Activated T-cell treated with anti-CD3 and anti-CD28 coated beads for 24 hours (primary cell): ENCODE measurements at places on chromosomes 7 and 10.

DNA sequence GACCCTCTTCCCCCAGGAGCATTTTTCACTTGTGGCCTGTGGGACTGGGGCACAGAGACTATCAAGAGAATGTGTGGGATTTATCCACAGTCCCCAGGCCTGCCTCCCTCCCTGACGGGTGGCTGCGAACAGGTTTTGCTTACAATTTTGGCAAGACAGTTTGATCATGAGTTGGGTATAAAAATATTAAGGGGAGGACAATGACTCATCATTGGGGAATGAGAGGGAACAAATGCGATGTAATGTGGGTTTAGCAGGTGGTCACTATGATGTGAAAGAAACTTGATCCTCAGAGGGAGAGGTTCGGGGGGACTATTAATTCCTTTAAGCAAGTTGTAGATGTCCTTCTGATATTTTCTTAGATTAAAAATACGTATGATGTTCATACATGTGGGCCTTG, 52.2 kb downstream of the EMX2 start:
- DNase-seq, result no peak

DNA sequence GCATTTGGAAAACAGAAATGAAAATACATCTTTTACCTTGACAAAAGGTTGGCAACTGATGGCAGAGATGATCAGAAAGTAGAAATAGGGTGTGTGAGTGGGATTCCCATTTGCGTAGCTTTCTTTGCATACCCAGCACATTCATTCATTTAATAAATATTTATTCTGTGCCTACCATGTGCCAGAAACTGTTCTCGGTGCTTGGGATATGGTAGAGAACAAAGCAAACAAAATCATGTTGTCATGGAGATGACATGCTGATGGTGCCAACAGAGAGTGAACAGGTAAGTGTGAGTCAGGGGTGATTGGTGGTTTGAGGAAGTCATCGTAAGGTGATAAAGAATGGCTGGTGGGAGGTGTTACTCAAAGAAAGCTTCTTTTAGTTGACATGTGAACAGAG, 45.4 kb downstream of the CACNB2 start:
- no peak for DNase-seq

- DNase-seq, result no peak
These were observed 44.6 kb downstream of the COL17A1 start for GRCh38 chr10:104040862-104041789.

- no peak for DNase-seq
These were observed 243.2 kb upstream of the SLC26A5 start for GRCh38 chr7:103689255-103689654.

- DNase-seq, result no peak
These were observed at the start of gene GNG11 for GRCh38 chr7:93921607-93922566. TSS of gene GNG11 (plus strand) at chr7:93921735. CDS start at chr7:93922138, 403 bp downstream.

DNA sequence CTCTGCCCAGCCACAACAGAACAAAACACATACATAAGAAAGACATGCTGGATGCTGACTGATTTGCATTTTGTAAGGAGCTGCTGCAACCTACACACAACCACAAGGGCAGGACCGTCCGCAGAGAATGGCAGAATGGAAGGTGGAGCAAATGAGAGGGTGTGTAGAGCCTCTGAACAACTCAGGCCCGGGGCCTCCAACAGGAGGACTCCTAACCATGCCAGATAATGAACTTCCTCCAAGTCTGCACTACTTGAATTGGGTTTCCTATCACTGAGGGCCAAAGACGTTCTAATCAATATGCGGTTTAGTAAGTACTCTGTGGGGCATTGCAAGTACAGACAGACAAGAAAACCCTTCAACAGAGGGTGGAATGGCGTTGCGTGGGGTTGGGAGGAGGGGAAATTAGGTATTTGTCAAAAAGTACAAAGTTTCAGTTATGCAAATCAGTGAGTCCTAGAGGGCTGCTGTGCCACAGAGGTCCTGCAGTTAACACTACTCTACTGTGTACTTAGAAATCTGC, 14.6 kb downstream of the VOPP1 start:
- no peak for DNase-seq

DNA sequence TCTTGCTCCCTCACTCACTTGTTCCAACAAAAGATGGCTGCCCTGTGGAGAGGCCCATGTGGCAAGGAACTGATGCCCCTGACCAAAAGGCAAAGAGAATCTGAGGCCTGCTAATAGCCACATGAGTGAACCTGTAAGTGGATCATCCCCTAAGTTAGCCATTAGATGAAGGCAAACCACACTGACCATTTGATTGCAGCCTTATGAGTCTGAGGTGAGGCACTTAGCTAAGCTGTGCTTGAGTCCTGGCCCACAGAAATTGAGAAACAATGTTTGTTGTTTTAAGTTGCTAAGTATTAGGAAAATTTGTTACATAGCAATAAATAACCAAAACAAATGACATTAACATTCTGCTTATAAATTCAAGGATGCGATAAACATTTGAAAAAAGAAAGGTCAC, 100.1 kb upstream of the BET1 start:
- DNase-seq, result no peak

DNA sequence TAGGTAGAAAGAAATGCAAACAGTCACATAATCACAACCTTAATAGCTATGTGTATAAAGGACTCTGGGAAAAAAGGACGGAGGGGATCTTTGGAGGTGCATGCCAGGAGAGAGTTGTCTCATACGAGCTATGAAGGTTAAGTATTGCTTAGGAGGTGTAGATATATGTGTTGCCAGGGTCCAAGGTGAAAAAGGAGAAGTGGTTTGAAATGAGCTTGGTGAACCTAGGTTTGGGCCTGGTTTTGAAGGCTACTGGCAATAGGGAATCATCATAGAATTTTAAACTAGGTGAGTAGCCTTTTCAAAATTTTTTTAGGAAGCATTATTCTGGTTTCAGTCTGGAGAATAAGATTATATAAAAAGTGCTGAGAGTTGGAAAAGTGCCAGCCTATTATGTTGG, 336.8 kb downstream of the AUTS2 start:
- DNase-seq, result no peak

DNA sequence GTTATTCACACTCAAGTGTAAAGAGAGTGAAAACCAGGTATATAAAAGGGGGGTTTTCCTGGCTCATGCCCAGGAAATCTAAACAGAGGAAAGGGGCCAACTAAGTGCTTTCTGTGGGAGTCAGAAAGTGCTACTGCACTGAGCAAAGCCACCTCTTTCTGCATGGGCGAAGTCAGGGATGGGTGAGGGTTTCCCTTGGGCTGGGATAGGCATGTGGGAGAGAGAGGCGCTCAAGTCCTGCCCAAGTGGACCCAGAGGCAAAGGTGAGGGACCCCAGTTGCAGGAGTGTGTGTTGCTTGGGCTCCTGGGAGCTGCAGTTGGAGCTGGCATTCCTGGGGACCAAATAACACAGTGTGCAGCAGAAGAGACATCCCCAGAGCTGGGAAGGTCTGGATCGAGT, 65.9 kb downstream of the PRR15 start:
- DNase-seq, result no peak

DNA sequence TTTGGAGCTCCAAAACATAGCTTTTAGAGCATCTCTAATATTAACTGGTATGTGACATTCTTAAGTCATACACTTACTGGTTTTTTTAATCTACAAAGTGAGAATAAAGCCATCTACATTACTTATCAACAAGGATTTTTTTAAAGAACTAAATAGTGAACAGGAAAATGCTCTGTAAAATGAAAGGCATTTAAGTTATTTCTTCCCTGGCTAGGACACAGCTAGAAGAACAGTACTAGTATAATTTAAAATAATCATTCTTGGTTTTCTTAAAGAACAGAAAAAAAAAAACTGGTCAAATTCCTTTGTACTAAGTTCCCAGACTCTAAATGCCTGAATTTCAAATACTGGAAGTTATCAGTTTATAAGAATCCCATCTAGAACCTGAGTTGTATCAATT, 139.5 kb downstream of the SRPK2 start:
- no peak for DNase-seq

DNA sequence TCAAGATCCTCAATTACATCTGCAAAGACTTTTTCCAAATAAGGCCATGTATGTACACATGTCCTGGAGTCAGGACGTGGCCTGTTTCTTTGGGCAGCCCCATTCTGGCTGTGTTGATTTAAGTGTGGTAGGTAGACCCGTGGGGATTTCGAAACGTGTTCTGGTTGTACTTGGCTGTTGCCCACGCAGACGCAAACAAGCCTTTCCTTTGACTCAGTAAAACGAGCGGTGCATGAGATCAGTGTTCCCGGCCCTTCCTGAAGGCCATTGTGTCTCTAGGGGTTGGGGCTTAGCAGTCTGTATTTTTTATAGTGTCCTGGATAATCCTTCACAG, 64.8 kb upstream of the DNAJB6 start:
- no peak for DNase-seq

- DNase-seq, result no peak
These were observed 688.0 kb upstream of the ANKRD30A start for GRCh38 chr10:36437367-36437766.
